Hair follicle dermal papilla cell (primary cell): ENCODE measurements at places on chromosomes 2 and 18. TPM values are rescaled to one million over a fixed set of nuclear protein-coding genes. Genes with fewer than 3 reads are reported as not detected.

The REG1B gene
- not detected in 2 replicates for total RNA-seq

The KCNIP3 gene
- total RNA-seq, result 25.6 and 26.0 TPM in 2 replicates

The TNFAIP6 gene
- total RNA-seq, result 13.1 and 38.5 TPM in 2 replicates

The MARCO gene
- 0.12 TPM in 1 of 2 replicates, not detected in the other for total RNA-seq

The SLC5A7 gene
- total RNA-seq, result not detected in 2 replicates

The EFR3B gene
- total RNA-seq, result 0.16 and 0.49 TPM in 2 replicates
